ENCODE measurements at places on chromosomes 3 and 15.

DNA sequence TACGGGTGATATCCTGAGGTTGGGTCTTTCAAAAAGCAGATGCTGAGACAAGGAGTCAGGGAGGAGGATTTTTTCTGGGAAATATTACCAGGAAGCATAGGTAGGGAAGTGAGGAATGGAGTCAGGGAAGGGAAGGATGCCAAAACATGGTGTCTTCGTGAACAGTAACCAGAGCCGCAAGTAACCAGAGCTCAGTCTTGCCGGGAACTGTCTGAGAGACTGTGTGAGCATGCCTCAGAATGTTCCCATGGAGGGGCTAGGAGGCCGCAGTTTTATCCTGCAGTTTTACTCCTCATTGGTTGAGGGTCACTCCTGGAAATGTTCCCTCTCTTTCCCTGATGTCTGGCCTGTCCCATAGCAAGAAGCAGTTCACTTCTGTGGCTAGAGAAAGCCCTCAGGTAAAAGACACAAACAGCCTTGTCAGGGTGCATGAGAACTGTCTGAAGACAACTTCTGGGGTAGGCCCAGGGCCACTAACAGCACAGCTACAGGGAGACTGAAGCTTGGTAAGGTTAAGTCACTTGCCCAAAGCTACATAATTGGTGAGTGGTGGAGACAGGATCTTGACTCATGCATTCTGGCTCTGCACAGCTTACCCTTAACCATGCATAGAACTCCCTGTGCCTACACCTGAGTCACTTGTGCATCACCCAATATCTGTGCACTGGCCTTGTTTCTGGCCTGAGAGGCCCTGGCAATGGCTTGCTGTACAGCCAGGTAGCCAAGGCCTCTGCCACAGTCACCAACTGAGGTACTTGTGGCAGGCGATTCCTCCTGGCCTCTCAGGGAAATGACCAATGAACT, 76.3 kb upstream of the FRMD4B start:
- no peak for DNase-seq

DNA sequence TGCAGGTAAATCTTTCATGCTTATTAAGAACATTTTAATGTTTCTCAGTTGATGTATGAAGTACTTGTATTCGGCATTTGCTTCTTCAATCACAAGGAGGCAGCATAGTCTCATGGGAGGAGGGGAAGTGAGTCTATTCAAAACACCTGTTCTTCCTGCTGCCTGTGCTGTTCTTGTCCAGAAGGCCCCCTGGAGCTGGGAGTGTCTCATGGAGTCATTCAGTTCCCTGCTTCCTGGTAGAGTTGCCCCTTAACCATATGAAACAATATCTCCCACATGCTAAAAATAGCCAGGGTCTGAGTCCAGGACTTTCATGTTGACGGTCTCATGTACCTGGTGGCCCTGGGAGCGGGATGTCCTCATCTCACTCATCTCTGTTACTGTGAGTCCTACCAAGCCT, 15.5 kb upstream of the PPP1R2 start:
- no peak for DNase-seq

DNA sequence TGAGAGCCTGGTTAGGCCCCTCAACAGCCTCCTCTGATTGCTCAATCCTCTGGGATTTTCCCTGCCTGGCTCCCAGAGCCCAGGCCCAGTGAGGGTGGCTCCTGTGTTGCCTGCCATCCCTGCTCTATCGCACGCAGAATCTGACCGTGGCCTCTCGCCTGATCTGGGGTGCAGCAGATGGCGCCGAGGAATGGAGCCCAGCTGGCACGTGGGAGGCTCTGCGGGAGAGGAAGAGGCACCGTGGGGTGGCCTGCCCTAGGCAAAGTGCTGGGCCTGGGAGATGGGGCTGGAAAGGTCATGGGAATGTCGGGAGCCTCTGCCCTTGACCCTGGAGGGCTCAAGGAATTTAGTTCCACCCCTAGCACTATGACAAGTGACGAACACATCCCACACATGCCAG, 10.3 kb downstream of the SV2B start:
- DNase-seq = no peak

- peak; percentile 56 for DNase-seq
These were observed 52.3 kb upstream of the CGNL1 start for GRCh38 chr15:57323806-57324589.

DNA sequence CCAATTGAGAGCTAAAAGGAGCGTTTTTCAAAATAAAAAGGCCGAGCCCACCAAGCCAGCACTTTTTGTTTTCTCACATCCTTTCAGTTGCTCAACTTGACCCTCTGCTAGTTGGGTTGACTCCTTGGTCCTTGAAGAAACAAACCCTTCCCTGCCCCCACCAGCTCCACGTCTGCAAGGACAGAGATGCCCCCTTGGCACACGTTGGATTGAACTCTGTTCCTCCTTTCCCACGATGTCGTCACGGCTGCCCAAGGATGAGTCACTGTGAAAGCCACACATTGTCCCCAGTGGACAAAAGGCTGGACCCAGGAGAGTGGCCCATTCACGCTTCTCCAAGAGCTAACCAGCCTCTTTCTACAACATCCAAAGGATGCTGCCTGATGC, 43.0 kb upstream of the SPATA12 start:
- no peak for DNase-seq

- no peak for DNase-seq
These were observed 776.3 kb downstream of the TUSC7 start for GRCh38 chr3:117485841-117486240.

DNA sequence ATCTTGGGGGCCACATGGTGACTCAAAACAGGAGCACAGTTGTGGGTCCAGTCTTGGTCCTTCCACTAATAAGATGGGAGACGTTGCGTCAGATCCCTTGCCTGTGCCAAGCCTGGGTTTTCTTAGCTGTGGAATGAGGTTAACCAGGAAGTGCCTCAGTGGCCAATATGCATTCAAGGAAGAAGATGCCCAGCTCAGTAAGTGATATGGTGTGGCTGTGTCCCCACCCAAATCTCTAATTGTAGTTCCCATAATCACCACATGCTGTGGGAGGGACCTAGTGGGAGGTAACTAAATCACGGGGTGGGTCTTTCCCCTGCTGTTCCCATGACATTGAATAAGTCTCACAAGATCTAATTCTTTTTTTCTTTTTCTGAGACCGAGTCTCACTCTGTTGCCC, 6.4 kb downstream of the ALG1L2 start:
- DNase-seq = no peak

DNA sequence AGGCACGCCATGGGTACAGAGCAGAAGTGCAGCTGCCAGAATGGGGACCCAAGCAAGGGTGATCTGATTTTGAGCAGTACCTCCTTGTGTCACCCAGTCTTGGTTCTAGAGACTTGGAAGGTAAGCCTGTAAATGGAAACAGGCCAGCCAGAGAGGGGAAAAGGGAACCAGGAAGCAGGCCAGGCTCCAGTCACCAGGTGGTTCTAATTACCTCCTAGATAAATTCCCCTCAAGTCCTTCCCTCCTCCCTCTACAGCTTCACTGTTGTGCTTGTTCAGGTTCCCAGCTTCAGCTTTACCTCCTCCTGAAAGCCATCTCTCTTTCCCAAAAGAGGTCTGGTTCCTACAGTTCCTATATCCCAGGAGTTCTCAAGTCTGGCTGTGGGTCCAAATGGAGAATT, 58.8 kb upstream of the SLC7A14 start:
- DNase-seq = no peak

Data from CD8-positive, alpha-beta T cell (primary cell).